ENCODE measurements at places on chromosomes 11 and 22.

GRCh38 chr11:123137431-123138224 lies 57.4 kb downstream of the CLMP start:
- DNase-seq = no peak

- DNase-seq = no peak
Observed at GRCh38 chr11:103927535-103927934, 108.9 kb upstream of the DDI1 start.

- DNase-seq = no peak
Observed at GRCh38 chr11:70183483-70184176, 19.5 kb upstream of the FADD start.

DNA sequence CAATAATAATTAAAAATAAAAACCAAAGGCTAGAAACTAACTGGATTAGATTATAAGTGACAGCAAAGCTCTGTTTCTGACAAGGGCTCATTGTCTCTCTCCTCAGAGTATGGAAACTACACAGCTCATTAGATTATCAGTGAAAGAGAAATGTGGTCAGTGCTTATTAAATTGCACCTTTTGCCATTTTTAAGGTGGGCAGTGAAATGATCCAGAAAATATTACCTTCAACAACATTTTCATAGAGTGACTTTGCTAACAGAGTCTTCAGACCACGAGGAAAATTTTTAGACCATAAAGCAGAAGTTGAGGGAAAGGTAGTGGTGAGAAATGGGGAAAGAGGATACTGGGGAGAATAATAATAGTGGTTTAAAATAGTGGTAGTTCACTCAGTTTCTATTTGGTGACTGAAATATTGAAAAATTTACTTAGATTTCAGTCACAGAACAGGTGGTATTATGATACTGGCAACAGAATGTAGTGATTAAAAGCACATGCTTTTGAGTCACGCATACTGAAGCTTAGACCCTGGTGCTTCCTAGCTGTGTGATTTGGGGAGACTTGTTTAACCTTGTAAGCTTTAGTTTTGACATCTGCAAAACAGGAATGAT lies 684.0 kb upstream of the CCDC90B start:
- no peak for DNase-seq

- no peak for DNase-seq
Observed at GRCh38 chr11:35558513-35558912, 33.1 kb upstream of the PAMR1 start.

DNA sequence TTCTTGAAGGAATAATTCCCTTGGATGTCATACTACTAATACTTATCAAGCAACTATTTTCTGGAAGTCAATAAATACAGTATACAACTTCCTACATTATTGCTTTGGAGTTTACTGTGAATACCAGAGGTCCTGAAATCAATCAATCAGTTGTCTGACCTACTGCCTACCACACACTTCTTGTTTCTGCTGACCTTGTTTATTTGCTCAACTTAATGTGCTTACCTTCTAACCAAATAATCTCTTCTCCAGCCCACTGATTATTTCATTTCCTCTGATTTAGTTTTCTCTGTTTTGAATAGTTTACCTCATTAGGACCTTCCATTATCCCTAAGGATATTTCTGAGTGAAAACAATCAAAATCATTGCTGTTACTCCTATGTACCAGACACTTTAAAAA lies 523.6 kb upstream of the ARHGAP42 start:
- DNase-seq = no peak

- no peak for DNase-seq
Observed at GRCh38 chr11:66447012-66447411, 8.4 kb upstream of the MRPL11 start.

GRCh38 chr11:122421702-122422101 lies 233.8 kb upstream of the UBASH3B start:
- DNase-seq = no peak

DNA sequence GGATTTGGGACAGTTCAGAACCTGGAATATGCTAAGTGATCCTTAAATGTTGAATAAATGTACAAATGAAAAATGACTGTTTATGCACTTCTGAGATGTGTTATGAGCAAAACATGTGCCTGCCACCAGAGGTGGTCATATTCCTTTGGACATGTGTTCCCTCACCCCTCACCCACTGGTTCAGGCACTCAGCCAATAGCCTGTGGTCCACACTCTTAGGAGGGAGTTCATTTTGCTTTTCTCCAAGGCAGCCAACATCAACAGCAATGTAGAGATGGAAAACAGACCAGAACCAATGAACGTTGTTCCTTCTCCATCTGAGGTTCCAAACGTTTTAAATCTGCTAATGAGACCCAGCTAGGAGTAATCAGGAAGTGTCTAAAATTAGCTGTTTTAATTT lies 44.0 kb downstream of the RPUSD4 start:
- DNase-seq = no peak

- peak; percentile 72 for DNase-seq
Observed at GRCh38 chr22:38872831-38873248, 824 bp upstream of the CBX6 start.

DNA sequence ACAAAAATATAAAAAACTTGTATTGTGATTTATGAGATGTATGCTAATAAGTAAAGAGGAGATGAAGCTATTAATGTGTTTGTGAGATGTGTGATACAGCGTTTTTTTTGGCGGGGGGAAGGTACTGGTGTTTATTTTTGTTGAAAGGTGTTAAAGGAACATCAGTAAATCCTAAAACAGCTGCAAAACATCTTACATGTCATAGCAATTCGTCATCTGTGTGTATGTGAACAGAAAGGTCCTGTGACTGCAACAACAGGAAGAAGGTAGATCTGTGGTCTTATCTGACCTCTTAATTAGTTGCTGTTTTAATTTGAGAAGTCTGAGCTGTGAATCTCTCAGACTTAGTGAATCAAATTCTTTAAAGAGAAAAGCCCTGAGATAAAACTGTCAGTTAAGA lies 1041.1 kb downstream of the JRKL start:
- DNase-seq = no peak

- DNase-seq = no peak
Observed at GRCh38 chr22:45083659-45084305, 74.0 kb upstream of the PHF21B start.

GRCh38 chr11:72234920-72235319 lies 9.1 kb downstream of the PHOX2A start:
- DNase-seq = no peak

- no peak for DNase-seq
Observed at GRCh38 chr11:3732671-3733436, 61.7 kb upstream of the CHRNA10 start.

GRCh38 chr11:69874178-69874983 lies 55.2 kb upstream of the FGF3 start:
- no peak for DNase-seq

DNA sequence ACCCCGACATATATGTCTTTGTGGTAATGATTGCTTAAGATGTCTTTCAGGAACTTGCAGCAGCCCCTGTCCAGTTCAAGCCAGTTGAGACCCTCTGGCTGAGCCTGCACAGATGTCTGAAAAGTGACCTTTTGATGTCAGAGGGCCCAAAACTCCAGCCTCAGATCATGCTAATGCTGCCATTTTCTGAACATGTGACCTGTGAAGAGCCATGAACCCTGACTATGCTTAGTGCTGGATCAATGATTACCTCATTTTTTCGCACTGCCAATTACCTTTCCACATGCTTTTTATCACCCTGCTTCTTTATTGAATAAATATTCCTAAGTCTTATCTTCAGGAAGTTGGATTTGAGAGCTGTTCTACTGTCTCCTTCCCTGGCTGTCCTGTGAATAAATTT lies 6.9 kb upstream of the CYP2R1 start:
- DNase-seq = no peak

GRCh38 chr11:19673924-19674729 lies 38.5 kb upstream of the NAV2 start:
- DNase-seq = no peak

GRCh38 chr11:48354013-48354412 lies 12.3 kb downstream of the OR4C5 start:
- no peak for DNase-seq

DNA sequence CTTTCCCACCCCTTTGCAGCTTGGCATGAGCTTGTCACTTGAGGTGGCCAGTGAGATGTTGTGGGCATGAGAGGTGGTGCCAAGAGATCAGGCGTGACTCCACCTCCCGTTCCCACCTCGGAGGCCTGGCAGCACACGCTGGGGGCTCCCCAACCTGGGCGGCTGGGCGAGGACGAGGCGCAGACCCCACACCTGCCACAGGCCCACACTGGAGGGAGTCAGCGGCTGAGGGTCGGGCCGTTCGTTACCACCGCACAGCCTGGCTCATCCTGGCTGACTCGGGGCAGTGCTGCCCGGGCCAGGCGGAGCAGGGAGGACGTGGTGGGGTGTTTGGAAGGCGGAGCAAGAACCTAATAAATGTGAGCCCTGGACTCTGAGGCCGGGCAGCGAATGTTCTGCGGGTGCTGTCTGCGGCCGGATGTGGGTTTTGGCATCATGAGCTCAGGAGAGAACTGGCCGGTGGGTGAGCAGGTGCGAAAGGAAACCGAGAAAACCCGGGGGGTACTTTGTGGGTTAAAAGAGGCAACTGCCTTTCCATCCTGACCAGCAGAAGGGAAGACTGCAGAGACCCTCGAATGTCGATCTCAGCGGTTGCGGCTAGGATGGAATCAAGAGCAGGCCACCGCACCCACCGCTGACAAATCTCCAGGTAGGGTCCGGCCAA lies 10.2 kb upstream of the IFITM3 start:
- DNase-seq = no peak

GRCh38 chr11:114136686-114137640 lies 77.5 kb downstream of the ZBTB16 start:
- no peak for DNase-seq

GRCh38 chr22:50171319-50171964 lies 911 bp downstream of the PANX2 start:
- DNase-seq = no peak

- DNase-seq = no peak
Observed at GRCh38 chr11:61946894-61947293, 3.3 kb upstream of the BEST1 start.

DNA sequence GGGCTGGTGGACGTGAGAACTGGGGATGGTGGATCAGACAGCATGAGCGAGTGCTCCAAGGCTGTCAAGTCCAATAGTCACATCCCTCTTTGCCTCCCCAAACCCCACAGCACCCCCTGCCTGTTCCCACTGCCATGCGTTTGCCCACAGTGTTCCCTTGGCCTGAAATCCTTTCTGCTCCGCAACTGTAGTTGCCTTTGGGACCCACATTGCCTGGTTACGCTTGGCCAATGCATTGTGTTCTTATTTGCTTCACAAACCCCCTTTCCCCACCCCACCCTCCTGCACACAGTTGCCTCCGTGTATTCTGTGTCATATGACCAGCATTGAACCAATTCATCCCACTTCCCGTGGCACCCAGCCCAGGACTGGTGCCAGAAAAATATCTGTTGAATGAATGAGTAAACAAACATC lies 2.1 kb upstream of the KIAA0930 start:
- DNase-seq = no peak

DNA sequence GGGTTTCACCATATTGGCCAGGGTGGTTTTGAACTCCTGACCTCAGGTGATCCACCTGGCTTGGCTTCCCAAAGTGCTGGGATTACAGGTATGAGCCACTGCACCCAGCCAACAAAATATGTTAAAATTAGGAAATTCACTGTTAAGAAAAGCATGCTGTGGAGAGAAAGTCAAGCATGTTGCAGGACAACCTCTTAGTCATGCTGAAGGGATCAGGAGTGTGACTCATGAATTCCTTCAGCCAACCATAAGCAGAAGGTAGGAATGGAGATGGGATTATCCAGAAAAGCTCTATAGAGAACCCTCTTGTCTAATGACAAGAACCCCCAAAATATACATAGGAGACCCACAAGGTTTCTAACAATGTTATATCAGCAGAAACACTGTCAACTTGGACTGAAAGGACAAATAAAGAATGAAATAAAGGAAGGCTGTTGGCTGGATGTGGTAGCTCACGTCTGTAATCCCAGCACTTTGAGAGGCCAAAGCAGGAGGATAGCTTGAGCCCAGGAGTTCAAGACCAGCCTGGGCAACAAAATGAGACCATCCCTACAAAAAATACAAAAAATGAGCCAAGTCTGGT lies 16.0 kb downstream of the MRTFA start:
- DNase-seq = no peak

GRCh38 chr11:44596525-44597276 lies 31.2 kb downstream of the CD82 start:
- no peak for DNase-seq

DNA sequence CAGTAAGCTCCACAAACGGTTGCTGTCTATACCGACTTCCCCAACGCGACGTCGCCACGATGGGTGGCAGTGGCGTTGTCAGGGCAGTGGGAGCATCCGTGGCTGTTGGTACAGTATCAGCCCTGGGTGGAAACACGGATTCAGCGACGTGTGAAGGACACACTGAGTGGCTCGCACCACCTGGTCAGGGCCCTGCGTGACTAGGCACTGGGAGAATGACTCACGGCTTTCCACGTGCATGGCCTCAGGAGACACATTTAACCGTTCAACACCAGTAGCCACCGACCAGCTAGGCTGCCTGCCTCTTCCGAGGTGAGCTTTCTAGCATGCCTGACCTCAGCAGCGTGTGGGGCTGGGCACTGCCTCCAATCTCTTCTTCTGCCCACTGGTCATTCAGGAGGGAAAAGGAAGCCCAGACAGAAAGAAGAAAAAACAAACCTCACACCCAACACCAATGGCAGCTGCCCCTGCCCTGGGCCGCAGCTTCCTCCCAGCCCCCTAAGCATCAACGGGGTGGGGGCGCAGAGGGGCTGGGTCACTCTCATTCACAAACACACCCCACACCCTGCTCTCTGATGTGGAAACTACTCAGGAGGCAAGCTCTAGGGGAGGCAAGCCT lies 59.0 kb downstream of the MYH9 start:
- no peak for DNase-seq

DNA sequence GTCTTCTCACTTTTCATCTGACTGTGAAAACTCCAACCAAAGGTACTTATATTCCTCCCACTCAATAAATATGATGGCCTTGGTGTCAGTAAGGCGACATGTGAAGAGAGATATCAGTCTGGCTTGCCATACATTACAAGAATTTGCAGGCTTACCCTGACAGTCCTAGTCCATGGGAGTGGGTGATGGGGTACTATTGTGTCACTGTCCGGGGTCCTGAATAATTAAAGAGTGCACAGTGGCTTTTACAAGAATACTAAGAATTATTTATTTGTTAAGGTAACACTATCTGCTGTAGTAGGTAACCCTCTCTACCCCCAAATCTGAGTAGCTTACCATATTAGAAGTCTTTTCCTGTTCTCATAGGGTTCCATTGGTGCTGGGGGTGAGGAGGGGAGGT lies 23.1 kb upstream of the IZUMO1R start:
- no peak for DNase-seq

GRCh38 chr22:38733329-38733723 lies 22.5 kb downstream of the SUN2 start:
- peak; percentile 73 for DNase-seq

Measured in HAP-1 (cell line).